Uterus (tissue), 4 donors: ENCODE measurements at places on chromosomes 5 and 9.
A peak's percentile ranks its signal among the peaks of the same experiment; 100 is the strongest.

DNA sequence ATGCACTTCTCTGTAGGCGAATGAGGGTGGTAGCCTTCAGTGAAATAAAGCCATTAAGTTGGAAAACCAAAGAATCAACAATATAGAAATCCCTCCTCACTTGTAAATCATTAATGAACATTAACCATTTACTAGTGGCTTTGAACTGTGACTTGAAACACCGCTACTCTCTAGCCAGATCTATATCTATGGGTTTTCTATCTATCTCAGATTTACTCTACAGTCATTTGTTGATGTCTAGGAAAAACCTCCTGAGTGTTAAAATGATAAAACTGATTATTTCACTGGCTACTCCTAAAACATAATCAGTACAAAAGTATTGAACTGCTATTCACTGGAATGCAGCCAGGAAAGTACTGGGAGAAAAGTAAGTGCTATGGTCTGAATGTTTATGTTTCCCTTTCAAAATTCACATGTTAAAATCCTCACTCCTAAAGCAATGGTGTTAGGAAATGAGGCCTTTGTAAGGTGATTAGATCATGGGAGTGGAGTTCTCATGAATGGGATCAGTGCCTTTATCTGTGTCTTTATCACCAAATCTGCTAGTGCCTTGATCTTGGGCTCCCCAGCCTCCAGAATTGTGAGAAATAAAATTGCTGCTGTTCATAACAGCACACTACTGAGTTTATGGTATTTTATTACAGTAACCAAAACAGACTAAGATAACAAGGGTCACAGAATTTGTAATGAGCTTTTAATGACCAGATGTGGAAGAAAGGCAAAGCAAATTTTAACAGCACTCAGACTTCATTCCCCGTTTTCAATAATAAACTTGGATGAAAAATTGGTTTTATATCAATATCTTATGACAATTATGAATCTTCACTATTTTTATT is 8.6 kb upstream of the OXCT1 start:
- no peak overlapping the region for H3K27ac ChIP-seq
- no peak overlapping the region for H3K4me3 ChIP-seq
- no peak for DNase-seq
- no peaks in the 10 kb centered on the region for H3K36me3 ChIP-seq

- no peak overlapping the region for H3K27ac ChIP-seq
- H3K36me3 ChIP-seq: no peaks in the 10 kb centered on the region
- DNase-seq: no peak
- H3K4me3 ChIP-seq: no peak overlapping the region
- H3K4me1 ChIP-seq: no peaks in the 10 kb centered on the region
These were observed 60.3 kb upstream of the MAP3K1 start for GRCh38 chr5:56755036-56755555.

DNA sequence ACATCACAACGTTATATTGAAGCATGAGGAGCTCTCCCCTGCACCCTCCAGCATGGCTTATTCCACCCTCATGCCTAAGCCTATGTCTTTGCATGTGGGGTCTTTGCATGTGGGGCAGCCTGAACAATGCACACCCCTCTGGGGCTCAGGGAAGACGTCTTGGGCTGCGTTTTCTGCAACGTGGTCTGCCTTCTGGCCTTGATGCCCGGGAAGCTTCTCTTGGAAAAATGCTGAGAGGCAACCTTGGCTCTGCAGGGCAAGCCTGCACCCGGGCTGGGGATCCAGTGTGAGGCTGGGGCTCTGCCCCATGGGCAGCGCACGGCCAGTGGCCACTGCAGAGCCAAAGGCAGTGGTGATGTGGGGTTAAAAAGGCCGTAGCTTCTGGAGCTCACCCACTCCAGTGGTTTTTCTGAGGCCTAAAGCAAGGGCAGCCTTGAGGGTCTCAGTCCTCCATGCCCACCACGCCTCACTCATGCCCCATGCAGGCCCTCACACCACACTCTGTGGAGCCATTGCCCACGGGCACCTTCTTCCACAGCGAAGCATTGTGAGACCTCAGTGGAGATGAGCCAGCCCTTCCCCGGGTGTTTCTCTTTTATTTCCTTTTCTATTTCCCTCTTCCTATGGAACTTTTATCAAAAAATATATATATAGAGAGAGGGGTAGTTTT is 112.2 kb downstream of the MRPL36 start:
- no peak overlapping the region for H3K4me3 ChIP-seq
- no peaks in the 10 kb centered on the region for H3K27me3 ChIP-seq
- no peak overlapping the region for H3K27ac ChIP-seq

DNA sequence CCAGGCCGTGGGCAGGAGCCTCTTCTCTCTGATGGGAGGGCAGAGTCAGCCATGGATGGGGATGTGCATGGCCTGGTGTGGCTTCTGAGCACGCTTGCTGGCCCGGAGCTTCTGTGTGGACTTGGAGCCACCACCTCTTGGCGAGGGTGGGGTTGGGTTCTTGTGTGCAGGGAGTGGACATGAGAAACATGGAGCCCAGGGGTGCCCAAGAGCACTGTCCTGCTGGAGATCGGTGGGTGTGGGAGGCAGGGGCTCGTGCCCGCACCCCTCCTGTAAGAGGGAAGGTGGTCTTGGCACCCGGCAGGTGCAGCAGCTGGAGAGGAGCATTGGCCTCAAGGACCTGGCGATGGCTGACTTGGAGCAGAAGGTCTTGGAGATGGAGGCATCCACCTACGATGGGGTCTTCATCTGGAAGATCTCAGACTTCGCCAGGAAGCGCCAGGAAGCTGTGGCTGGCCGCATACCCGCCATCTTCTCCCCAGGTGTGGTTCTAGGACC is 23.8 kb downstream of the FBXW5 start:
- no peaks in the 10 kb centered on the region for H3K4me1 ChIP-seq
- H3K27ac ChIP-seq: no peak overlapping the region
- H3K36me3 ChIP-seq: no peaks in the 10 kb centered on the region

DNA sequence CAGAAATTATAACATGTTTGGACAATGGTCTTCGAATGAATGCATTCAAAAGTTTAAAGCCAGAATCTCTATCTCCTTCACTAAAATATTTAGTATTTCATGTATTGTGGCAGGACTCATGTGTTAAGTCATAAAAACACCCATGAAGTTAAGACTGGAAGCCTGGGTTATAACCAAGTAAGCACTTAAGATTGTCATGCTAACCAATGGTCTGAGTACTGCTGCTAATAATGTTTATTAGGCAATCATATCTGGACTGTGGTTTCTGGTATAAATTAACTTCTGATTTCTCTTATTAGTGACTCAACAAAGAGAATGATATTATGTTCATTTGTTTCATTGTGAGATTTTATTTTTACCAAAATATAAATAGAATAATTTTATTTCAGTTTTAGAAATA is 297.9 kb upstream of the EDIL3 start:
- H3K4me3 ChIP-seq: no peak overlapping the region
- H3K36me3 ChIP-seq: no peaks in the 10 kb centered on the region
- no peaks in the 10 kb centered on the region for H3K27me3 ChIP-seq
- no peaks in the 10 kb centered on the region for H3K4me1 ChIP-seq
- no peak overlapping the region for H3K27ac ChIP-seq

DNA sequence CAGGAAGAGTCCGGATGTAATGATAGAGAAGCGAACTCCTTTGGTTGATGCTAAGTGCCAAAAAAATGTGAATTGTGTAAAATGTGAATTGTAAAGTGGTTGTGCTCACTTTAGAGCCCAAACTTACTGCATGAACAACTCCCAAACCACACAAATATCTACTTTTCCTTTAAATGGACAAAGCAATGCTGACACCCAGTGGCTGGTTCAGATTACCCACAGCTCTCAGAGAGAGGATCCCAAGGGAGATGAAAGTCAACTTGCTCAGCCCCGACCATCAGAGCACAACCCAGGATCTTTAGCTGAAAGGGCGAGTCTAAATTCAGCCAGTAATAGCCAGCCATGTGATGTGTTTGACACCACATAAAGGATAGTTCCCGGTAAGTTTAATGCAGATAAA is 133.7 kb downstream of the NMUR2 start:
- H3K27me3 ChIP-seq: no peaks in the 10 kb centered on the region
- DNase-seq: no peak
- H3K36me3 ChIP-seq: no peaks in the 10 kb centered on the region
- H3K4me1 ChIP-seq: no peaks in the 10 kb centered on the region

GRCh38 chr9:12875191-12875590 is 100.4 kb downstream of the LURAP1L start:
- no peaks in the 10 kb centered on the region for H3K4me1 ChIP-seq
- no peaks in the 10 kb centered on the region for H3K36me3 ChIP-seq
- no peaks in the 10 kb centered on the region for H3K27me3 ChIP-seq
- no peak overlapping the region for H3K4me3 ChIP-seq
- DNase-seq: no peak

- DNase-seq: no peak
- H3K27ac ChIP-seq: no peak overlapping the region
- H3K36me3 ChIP-seq: no peaks in the 10 kb centered on the region
- no peaks in the 10 kb centered on the region for H3K27me3 ChIP-seq
These were observed 110.8 kb downstream of the ADRB2 start for GRCh38 chr5:148937239-148937638.

- H3K27me3 ChIP-seq: no peaks in the 10 kb centered on the region
- H3K36me3 ChIP-seq: no peaks in the 10 kb centered on the region
- DNase-seq: no peak
These were observed 61.1 kb downstream of the EGFLAM start for GRCh38 chr5:38319491-38319890.

DNA sequence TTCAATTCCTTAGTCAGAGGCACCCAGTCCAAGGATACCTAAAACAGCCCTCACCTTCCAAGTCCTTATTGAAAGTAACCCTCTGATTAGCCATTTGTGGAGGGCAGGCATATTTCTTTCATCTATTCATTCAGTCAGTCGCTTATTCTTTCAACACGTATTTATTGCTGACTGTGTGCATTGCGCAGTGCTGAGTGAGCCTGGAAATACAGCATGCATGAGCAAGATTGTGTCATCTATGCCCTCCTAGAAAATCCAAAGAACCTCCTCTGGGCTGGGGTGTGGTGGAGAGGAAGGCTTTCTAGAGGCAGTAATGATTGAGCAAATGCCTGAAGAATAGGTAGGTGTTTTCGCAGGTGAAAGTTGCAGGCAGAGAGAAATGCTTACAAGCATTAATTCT is 8.5 kb upstream of the FEM1C start:
- no peaks in the 10 kb centered on the region for H3K36me3 ChIP-seq
- H3K27ac ChIP-seq: no peak overlapping the region
- H3K4me3 ChIP-seq: no peak overlapping the region
- DNase-seq: no peak
- no peaks in the 10 kb centered on the region for H3K4me1 ChIP-seq
- H3K27me3 ChIP-seq: no peaks in the 10 kb centered on the region

- no peak overlapping the region for H3K27ac ChIP-seq
- H3K27me3 ChIP-seq: no peaks in the 10 kb centered on the region
- no peak overlapping the region for H3K4me3 ChIP-seq
- no peaks in the 10 kb centered on the region for H3K4me1 ChIP-seq
- DNase-seq: no peak
These were observed 181.2 kb upstream of the PAPPA start for GRCh38 chr9:115972362-115972761.

DNA sequence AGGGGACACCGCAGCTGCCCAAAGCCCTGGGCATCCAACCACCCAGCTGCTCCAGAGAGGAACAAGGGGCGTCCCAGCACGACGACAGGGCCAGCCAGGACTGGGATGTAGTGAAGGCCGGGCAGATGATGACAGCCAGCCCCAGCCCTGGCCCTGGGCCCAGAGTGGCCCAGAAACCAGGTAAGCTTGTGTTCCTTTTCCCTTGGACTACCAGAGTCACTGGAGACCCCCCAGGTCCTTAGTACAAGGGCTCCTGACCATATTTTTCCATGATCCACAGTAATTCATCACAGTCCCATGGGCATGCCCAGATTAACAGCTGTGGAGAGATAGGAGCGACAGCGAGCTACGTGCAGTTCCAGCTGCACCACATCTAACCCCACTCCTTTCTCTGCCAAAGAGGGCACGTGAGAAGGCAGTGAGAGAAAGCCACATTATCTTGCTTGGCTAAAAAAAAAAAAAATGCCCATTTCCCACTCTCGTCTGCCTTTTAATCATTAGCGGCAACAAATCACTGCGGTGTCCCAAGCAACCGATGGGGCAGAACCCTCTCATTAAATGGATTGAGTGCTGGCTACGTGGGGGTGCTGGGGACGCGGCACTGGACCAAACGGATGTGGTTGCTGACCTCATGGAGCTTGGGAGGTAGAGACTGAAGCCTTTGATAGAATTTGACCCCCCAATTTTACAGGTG is 21.7 kb upstream of the SYNPO start:
- H3K4me1 ChIP-seq: peaks cover 31% of the 10 kb centered on the region
- peak overlapping the region; percentile 83 for H3K27ac ChIP-seq
- no peaks in the 10 kb centered on the region for H3K36me3 ChIP-seq
- no peaks in the 10 kb centered on the region for H3K27me3 ChIP-seq
- H3K4me3 ChIP-seq: no peak overlapping the region
- peak; percentile 54 for DNase-seq

GRCh38 chr9:21764846-21765245 is 37.6 kb upstream of the MTAP start:
- no peak overlapping the region for H3K4me3 ChIP-seq
- no peak for DNase-seq
- H3K36me3 ChIP-seq: no peaks in the 10 kb centered on the region
- no peaks in the 10 kb centered on the region for H3K27me3 ChIP-seq
- no peaks in the 10 kb centered on the region for H3K4me1 ChIP-seq
- H3K27ac ChIP-seq: no peak overlapping the region

GRCh38 chr9:128716581-128717254 is 7.2 kb downstream of the ZDHHC12 start:
- no peak for DNase-seq
- H3K27me3 ChIP-seq: no peaks in the 10 kb centered on the region
- H3K4me1 ChIP-seq: no peaks in the 10 kb centered on the region
- no peak overlapping the region for H3K4me3 ChIP-seq
- no peaks in the 10 kb centered on the region for H3K36me3 ChIP-seq

DNA sequence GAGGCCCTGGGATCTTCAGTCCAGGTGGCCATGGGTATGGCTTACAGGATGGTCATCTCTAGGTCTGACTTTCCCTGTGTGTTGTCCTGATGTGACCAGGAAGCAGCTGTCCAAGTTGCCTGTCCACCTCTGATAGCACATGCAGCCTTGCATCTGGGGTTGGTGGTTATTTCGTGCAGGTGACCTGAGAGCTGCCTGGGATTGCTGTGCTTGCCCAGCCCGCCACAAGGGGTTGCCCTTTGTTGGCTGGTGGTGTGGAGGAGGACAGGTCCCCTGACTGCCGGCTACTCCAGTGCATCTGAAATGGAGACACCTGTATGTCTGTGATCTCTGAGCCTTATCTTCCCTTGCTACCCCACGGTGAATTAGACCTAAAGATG is 212.6 kb downstream of the ARHGAP26 start:
- DNase-seq: no peak
- no peak overlapping the region for H3K27ac ChIP-seq
- no peaks in the 10 kb centered on the region for H3K36me3 ChIP-seq

DNA sequence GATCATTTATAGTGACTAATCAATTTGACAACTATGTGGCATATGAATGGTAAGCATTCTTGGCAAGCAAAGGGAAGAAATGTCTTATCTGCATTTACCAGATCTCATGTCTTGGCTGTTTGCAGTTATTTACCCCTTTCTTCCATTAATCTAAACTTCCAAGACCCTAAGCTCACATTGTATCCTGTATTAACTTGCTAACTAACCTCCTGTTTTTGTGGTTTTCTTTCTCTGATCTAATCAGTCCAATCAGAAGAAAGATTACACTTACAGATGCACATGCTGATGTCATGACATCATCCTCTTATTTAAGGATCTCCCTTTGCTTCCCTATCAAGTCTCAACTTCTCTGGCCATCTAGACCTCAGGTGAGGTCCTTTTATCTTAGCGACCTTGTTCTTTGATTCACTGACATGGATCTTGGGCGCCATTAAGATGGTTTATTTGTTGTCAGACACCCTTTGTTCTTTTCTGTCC is 95.5 kb downstream of the F2RL2 start:
- no peak overlapping the region for H3K27ac ChIP-seq
- DNase-seq: no peak
- H3K27me3 ChIP-seq: no peaks in the 10 kb centered on the region
- no peak overlapping the region for H3K4me3 ChIP-seq
- no peaks in the 10 kb centered on the region for H3K4me1 ChIP-seq
